ENCODE measurements at places on chromosomes 5 and 9.

- no peak for DNase-seq
Measured at GRCh38 chr9:117796681-117797080, 92.5 kb downstream of the TLR4 start.

GRCh38 chr5:102937894-102938293 lies 182.0 kb downstream of the GIN1 start:
- DNase-seq: no peak

DNA sequence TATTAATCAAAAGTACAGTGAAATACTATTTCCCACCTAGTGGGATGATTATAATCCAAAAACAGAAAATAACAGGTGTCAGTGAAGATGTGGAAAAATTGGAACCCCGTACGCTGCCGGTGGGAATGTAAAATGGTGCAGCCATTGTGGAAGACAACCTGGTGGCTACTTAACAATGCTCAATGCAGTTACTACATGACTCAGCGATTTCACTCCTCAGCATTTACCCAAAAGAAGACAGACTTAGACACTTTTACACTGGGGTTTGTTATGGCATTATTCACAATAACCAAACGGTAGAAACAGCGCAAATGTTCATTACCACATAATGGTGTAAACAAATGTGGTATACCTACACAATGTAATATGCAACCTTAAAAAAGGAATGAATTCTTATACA lies 23.9 kb downstream of the SECISBP2 start:
- DNase-seq: no peak

DNA sequence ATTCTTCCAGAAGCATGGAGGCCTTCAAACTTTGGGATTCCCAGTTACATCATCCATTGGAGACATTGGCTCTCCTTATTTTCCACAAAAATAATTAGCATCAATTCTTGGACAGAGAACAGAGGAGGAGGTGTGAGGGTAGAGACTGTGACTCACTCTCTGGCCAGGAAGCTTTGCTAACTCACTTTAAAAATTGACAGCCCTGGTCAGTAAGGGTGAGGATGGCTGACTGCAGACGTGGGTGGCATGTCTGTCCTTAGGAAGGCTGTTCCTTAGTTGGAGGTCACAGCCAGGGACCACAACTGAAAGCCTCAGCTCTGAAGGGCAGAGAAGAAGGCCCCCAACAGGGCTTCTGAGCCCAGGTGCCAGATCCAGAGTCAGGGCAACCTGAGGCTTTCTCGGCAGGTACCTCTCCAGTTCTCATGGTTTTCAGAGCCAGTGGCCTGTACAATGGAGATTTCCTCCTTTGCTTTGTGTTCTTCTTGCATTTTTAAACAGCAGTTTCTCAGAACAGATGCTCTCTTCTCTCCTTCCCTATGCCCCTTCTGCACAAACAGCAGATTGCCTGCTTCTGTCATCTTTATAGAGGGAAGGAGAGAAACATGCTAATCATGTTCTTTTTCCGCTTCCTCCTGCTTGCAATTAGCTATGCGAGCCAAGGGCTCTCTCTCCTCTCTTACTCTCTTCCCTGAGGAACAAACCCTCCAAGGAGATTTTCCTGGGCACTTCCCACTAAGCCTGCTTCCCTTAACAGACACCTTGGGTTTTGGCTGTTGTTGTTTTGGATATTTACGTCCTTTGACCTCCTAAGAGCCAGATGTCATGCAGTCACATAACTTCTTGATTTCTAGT lies 92.5 kb upstream of the ZNF366 start:
- DNase-seq: no peak

GRCh38 chr5:10562201-10563109 lies 1.4 kb upstream of the ANKRD33B start:
- no peak for DNase-seq

DNA sequence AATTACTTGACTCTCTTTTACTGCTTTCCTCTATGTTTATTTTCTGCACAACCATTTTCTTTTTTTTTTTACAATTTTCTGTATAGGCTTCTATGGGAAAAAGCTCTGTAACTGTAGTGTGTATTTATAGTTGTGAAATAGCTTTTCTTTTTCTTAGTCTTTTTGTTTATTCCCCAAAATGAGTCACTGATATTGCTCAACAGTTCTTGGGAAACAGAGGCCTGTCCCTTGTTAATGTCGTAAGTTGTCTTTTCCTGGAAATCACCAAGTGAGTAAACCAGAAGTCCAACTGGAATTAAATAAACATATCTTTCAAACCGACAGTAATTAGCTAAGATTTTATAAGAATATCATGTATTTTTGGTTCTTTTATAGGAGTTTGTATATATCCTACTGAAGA lies 325.1 kb upstream of the PRR16 start:
- no peak for DNase-seq

GRCh38 chr5:54608423-54609085 lies 91.0 kb downstream of the SNX18 start:
- DNase-seq: no peak

GRCh38 chr5:174947548-174947947 lies 223.2 kb downstream of the MSX2 start:
- no peak for DNase-seq

DNA sequence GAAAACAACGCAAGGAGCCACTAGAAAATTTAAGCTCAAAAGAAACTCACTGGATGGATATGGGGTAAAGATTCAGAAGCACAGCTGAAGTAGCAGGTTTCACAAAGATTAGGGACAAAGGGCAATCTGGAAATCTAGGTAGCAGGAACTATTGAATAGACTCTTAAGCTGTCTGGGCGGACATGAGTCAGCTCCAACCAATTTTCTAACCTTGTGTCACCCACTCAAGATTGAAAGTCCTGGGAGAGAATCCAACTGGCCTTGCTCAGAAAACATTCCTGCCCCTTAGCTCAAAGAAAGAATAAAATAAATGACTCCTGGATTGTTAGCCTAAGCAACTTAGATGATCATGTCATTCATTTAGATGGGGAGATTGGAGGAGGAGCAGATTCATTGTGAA lies 69.2 kb downstream of the STK32A start:
- DNase-seq: no peak

Data from head of caudate nucleus (tissue), 42 donors.